CD4-positive, alpha-beta memory T cell (primary cell): ENCODE measurements at places on chromosomes 16 and 17. TPM values are rescaled to one million over a fixed set of nuclear protein-coding genes. Genes with fewer than 3 reads are reported as not detected.

The NPW gene
- not detected for total RNA-seq

The KRT27 gene
- total RNA-seq = not detected

The IKZF3 gene
- 116 TPM for total RNA-seq

The MRPS34 gene
- total RNA-seq = 67.3 TPM

DNA sequence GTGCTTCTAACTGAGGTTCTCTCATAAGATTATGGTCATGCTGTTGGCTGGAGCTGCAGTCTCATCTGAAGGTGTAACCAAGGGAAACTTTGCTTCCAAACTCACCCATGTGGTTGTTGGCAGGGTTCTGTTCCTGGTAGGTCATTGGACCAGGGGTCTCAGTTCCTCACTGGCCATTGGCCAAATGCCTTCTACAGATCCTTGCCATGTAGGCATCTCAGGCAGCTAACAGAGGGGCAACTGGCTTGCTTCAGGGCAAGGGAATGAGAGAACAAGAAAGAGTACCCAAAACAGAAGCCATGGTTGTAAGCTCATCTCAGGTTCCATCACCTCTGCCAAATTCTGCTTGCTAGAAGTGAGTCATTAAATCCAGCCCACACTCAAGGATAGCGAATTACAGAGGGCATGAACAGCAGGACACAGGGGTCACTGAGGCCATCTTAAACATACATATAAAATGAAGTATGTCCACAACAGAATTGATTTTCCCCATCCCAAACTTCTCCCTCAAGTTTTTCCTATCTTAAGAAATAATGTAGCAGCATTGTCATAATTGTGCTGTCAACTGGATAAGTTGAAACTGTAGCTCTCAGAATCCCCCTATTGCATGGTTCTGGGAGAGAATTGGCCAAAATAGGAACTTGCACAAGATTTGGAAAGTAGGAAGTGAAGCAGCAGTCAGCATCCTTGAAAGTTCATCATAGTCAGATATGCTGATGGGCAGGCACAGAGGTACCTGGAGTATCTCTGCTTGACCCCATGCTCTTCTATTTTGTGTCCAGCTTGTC is 42.4 kb upstream of the CES5A start:
- DNase-seq = no peak
